Small intestine (tissue), 16 donors: ENCODE measurements at places on chromosomes 16 and 17. TPM values are rescaled to one million over a fixed set of nuclear protein-coding genes. Genes with fewer than 3 reads are reported as not detected.

- no peaks in the 10 kb centered on the region for H3K27me3 ChIP-seq
- peaks cover 2% of the 10 kb centered on the region for H3K4me1 ChIP-seq
- no peak overlapping the region for H3K27ac ChIP-seq
- no peak overlapping the region for H3K4me3 ChIP-seq
- H3K36me3 ChIP-seq = no peaks in the 10 kb centered on the region
Observed at GRCh38 chr16:68510775-68511174, 28.3 kb upstream of the ZFP90 start.

GRCh38 chr17:66508896-66509844 is 206.8 kb downstream of the PRKCA start:
- H3K27ac ChIP-seq = peak overlapping the region; percentile 35
- no peaks in the 10 kb centered on the region for H3K27me3 ChIP-seq
- peak; percentile 88 for DNase-seq

Gene KIF1C
- polyA plus RNA-seq = 141 TPM

- H3K27me3 ChIP-seq = peaks cover 2% of the 10 kb centered on the region
- no peak overlapping the region for H3K27ac ChIP-seq
- no peaks in the 10 kb centered on the region for H3K4me1 ChIP-seq
- H3K36me3 ChIP-seq = no peaks in the 10 kb centered on the region
- peak; percentile 8 for DNase-seq
- H3K4me3 ChIP-seq = no peak overlapping the region
Observed at GRCh38 chr17:38417210-38417951, 10.9 kb upstream of the ARHGAP23 start.

GRCh38 chr16:66459878-66460277 is 32.8 kb downstream of the BEAN1 start:
- no peaks in the 10 kb centered on the region for H3K4me1 ChIP-seq
- H3K27ac ChIP-seq = no peak overlapping the region
- H3K4me3 ChIP-seq = no peak overlapping the region

- no peaks in the 10 kb centered on the region for H3K4me1 ChIP-seq
- DNase-seq = no peak
- H3K27ac ChIP-seq = no peak overlapping the region
- no peak overlapping the region for H3K4me3 ChIP-seq
- no peaks in the 10 kb centered on the region for H3K36me3 ChIP-seq
- H3K27me3 ChIP-seq = no peaks in the 10 kb centered on the region
Observed at GRCh38 chr16:87692176-87692575, 73.6 kb downstream of the KLHDC4 start.

DNA sequence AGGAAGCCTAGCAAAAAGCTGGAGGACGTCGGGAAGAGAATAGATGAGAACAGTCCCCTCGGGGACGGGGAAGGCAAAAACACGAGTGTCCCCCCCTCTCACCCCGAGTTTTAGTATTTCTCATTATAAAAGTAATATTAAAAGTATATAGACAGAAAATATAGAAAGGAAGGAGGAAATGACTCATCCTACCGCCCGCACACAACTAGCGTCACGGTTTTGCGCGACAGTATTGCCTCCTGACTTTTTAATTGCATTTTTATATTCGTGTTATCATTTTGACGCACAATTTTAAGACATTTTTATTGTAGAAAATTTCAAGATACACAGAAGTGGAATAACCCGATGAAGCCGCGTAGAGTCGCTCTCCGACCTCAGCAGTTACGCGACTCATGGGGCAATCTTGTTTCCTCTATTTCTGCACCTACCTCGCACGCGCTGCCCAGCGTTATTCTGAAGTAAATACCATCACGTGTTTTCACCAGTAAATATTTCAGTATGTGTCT is 652 bp upstream of the SLC25A19 start:
- peak overlapping the region; percentile 88 for H3K27ac ChIP-seq
- H3K27me3 ChIP-seq = no peaks in the 10 kb centered on the region
- peak overlapping the region; percentile 59 for H3K4me3 ChIP-seq
- no peaks in the 10 kb centered on the region for H3K4me1 ChIP-seq
- DNase-seq = peak; percentile 76
